ENCODE measurements at places on chromosomes 16 and 17.

DNA sequence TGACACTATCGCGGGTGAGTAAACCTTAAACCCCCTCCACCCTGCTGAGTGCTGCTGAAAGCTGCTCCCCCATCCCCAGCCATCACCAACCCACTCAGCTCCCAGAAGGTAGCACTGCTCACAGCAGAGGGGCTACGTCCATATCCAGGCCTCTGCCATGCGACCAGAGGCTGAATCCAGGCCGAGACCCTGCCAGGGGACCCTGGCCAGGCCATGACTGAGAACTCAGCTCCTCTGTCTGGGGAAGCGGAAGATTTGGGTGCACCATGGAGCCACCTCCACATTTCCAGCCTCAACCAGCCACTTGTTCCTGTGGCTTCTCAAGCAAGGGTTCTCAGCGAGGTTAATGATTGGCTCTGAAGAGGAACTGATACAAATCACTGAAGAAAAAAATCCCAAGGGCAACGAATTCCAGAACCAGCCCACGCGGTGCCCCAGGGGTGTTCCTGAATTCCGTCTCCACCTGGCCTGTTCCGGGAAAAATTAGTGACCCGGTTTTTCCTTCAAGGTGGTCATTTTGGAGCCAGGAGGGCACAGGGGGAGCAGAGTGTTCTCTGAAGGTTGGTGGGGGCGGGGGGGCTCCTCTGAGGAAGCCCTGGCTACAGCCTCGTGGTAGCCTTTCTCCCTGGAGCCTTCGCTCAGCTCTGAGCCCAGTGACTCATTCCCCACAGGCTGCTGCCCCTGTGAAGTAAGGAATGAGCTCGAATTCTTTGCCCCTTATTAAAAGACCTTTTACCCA lies 9.3 kb upstream of the SLC16A5 start:
- no peak for DNase-seq

DNA sequence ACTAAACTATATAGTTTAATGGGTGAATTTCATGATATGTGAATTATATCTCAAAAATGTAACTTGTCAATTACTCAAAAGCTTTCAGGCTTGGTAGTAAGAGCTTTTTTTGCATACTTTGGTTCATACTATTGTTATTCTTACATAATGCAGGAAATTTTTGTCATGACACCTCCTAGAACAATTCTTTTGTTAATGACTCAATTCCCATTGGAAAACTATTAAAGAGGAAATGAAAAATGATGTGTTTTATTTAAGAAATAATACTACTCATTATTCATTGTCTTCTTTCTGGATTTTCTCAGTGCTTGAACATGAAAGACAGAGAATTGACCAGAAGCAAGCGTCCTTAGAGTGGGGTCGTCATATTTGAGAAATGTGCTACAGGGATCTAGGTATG lies 196.4 kb upstream of the KCNJ16 start:
- DNase-seq, result no peak

GRCh38 chr17:29591146-29591736 lies 1.7 kb upstream of the ANKRD13B start:
- no peak for DNase-seq

GRCh38 chr16:81366316-81366932 lies 51.7 kb downstream of the GAN start:
- DNase-seq, result no peak

DNA sequence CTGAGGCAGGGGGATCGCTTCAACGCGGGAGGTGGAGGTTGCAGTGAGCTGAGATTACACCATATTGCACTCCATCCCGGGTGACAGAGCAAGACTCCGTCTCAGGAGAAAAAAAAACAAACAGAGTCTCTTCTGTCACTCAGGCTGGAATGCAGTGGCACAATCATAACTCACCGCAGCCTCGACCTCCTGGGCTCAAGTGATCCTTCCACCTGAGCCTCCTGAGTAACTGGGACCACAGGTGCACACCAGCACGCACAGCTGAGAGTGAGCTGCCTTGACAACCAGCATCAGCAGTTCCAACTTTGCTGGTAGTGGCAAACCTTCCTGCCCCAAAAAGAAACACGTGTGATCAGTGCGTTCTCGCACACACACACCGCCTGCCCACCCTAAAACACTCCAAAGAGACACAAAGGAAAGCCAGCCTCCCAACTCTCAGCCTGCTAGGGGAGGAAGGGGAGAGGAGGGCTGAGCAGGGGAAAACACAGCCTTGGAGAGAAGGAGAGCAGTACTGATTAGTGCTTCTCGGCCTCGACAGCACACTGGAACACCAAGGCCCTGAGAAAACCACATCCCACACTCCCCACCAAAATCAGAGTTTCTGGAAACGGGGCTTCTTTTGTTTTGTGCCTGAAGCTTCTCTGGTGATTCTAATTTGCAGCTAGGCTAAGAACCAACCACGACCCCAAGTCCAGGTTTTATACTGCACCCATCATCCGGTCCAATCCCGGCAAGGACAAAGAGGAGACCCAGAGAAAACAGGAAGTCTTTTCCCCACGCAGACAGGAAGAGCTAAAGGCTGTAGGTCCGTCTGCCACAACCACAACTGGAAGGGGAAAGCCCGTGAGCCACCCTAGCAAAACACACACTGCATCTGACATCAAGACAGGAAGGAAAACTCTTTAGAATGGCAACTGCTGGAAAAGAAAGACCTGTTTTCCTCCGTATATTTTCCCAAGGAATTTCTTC lies 28.8 kb downstream of the ZCCHC14 start:
- no peak for DNase-seq

GRCh38 chr16:19936441-19936840 lies 51.8 kb upstream of the GPRC5B start:
- no peak for DNase-seq

- no peak for DNase-seq
Observed at GRCh38 chr17:9363440-9364350, 211.9 kb downstream of the STX8 start.

GRCh38 chr17:74212209-74212912 lies 1.0 kb upstream of the TTYH2 start:
- DNase-seq, result peak; percentile 58

- no peak for DNase-seq
Observed at GRCh38 chr17:70076189-70076588, 1.2 kb downstream of the KCNJ16 start.

GRCh38 chr16:15970743-15971439 lies 21.5 kb downstream of the ABCC1 start:
- no peak for DNase-seq

DNA sequence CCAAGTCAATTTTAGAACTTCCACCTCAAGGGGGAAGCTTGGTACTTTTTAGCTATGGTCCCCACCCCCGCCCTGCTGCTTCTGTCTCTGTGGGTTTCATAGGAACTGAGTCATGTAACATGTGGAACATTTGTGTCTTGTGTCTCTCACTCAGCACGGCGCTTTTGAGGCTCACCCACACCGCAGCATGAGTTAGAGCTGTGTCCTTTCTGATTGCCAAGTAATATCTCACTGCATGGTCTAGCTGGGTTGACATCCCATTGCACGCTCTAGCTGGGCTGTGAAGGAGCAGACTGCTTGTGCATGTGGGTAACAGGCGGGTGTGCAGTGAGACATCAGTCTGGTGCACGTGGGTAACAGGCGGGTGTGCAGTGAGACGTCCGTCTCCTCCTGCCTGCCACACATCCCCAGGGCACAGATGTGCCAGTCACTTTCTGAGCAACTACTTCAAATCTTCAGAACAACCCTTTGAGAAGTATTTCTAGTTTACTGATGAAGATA lies 26.4 kb upstream of the SLC7A5 start:
- DNase-seq, result no peak

DNA sequence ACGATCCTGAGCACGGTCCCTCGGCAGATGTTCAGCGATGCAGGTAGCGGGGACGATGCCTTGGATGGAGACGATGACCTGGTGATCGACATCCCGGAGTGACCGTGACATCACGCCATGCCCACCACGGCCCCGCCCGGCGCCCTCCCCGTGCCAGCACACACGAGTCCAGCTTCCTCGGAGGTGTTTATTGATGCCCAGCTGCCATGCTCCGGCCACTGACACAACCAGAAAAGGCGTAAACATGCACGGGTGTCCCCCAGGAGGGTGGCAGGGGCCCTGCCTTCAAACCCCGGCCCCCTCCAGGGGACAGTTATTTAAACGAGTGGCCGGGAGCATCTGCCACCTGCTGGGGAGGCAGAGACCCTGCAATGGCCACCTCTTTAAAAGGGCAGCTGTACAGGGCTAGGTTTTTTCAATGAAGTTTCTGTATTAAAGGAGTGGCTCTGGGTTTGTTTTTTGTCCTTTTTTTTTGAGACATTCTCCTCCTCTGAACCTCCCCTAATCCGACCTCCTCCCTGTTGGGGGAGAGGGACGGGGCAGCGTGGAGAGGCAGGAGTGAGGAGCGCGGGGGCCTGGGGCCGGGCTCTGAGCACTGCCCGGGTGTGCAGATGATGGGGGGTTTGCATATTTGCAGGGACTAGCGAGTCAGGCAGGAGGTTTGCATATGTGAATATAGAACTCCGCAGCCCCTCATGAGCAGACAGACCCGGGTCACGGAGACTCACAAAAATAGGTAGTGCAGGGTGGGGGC lies 5.3 kb downstream of the DOC2A start:
- no peak for DNase-seq

GRCh38 chr17:33125552-33125950 lies 133.9 kb downstream of the SPACA3 start:
- no peak for DNase-seq

GRCh38 chr17:2398655-2399571 lies 1.9 kb downstream of the MNT start:
- no peak for DNase-seq

DNA sequence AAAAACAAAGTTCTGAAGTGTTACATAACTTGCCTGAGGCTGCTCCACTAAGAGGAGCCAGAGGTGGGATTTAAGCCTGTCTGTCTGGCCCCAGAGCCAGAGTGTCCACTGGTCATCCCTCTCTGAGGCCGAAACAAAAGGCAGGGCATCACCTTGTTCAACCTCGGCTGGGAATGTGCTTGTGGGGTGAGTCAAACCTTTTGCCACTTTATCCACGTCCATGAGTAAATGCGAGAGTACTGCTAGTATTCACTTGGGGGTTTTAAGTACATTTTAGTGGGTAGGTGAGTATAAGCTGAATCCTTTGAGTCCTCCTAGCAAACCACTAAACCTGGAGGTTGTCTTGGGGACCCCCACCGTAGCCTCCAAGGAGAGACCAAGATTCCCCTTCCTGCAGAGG lies 103.5 kb downstream of the STX8 start:
- no peak for DNase-seq

GRCh38 chr17:29565643-29566472 lies 979 bp downstream of the ABHD15 start:
- DNase-seq, result no peak

- peak; percentile 43 for DNase-seq
Observed at GRCh38 chr16:10827691-10828341, 9.2 kb upstream of the TVP23A start.

DNA sequence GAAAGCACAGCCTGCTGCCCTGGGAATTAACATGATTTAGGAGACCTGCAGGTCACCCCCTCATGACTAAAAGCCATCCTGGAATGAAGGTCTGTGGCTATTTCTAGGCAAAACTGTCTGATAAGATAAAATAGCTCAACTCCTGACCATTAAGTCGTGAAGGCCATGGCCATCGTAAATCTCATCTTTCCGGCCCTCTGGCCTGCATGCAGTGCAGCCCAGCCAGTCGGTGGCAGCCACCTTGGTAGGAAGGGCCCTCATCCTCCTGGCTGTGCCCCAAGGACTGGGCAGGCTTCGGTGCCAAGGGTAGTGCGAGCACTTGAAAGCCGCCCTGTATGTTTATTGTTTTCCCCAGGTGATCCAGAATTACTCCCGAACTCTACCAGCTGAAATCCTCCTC lies 18.2 kb upstream of the MEOX1 start:
- no peak for DNase-seq

DNA sequence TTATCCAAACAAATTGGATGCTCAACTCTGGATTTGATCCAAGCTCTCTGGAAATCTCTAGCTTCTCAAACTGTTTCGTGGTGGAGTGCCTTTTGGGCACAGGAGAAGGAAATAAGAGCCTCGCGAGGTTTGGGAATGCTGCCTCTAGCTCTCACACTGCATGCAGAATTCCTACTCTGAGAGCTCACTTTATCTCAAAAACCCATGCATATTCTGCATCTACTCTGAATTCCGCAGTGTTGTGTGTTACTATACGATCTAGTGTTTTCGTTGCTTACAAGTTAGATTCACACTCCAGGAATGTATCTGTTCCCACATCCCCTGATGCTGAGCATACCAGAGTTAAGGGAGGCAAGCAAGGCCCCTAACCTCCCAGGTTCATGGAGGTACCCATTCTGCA lies 462.7 kb downstream of the WWOX start:
- no peak for DNase-seq

- no peak for DNase-seq
Observed at GRCh38 chr17:8133399-8133798, 9.5 kb upstream of the HES7 start.

- no peak for DNase-seq
Observed at GRCh38 chr16:57871456-57871855, 69.2 kb upstream of the KIFC3 start.

- DNase-seq, result no peak
Observed at GRCh38 chr17:28397687-28398279, 8.2 kb downstream of the SLC46A1 start.

GRCh38 chr17:2137342-2138098 lies 82.6 kb downstream of the HIC1 start:
- DNase-seq, result no peak

GRCh38 chr16:82470016-82470415 lies 156.8 kb upstream of the CDH13 start:
- DNase-seq, result no peak

DNA sequence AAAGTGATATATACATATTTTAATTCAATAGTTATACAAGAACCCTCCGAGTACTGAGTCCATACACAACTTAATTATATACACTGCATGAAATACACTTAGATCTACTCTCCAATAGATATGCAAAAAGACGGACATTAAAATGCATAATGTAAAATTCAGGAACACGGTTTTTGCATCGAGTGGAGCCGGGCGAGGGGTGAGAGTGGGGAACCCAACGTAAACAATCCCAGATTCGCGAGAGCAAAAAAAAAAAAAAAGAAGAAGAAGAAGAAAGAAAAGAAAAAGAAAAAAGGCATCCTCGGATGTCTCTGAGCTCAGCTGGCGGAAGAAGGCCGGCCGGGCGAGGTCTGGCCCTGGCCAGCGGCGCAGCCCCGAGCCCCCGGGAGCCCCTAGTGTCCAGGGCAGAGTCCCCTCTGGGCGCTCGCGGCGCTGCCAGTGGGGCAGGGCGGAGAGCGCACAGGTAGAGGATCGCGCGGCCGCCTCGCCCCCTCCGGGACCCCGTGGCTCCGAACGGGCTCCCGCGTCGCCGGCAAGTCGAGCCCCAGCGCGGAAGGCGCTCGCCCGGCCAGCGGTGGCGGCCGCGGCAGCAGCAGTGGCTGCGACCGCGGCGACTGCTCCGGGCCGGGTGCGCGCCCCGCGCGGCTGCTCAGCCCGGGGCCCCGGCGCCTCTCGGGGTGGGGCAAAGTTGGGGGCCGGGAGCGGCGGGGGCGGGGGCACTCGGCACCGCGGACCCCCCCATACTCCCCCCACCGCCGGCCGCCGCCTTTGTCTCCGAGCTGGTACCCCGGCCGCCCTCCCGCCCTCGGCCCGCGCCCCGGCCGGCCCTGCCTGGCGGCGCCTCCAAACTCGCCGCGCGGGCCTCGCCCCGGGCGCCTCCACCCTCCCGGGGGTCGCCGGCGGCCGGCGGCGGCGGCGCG lies 9.6 kb upstream of the ZFHX3 start:
- no peak for DNase-seq

- DNase-seq, result peak; percentile 84
Observed at GRCh38 chr17:20908313-20909267, 134.2 kb downstream of the USP22 start.

Data from caudate nucleus (tissue), 63 donors.